Fibroblast of skin of scalp (primary cell): ENCODE measurements at places on chromosomes 11 and 22.
A peak's percentile ranks its signal among the peaks of the same experiment; 100 is the strongest.

- DNase-seq, result peak; percentile 67
These were observed 4.0 kb downstream of the LRP4 start for GRCh38 chr11:46914363-46914762.

DNA sequence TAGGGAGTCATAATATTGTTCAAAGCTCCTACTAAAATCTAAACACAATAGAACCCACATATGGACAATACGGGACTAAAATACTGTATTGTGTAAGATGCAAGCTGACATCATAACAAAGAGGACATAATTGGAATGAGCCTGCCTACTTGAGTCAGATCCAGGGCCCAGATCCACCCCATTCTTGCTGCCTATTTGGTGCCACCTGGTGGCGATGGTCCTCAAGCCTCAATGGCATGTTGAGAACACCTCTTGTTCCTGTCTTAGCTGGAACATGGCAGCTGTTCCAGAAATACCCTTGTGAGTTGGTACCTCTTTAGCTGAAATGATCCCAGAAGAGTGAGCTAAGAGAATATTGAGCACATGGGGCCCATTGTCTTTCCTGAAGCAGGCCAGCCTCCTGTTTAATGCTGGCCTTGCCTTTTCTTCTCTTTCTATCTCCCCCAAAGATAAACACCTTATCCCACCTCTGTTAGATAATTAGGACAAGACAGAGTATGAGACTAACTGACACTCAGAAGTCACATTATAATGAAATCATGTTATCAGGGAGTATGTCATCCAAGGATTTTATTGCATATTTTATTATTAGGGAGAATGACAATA lies 680.9 kb upstream of the ANO5 start:
- peak; percentile 27 for DNase-seq

GRCh38 chr11:110290591-110291334 lies 5.7 kb downstream of the RDX start:
- no peak for DNase-seq

- DNase-seq, result peak; percentile 84
These were observed 209.2 kb upstream of the SORL1-AS1 start for GRCh38 chr11:121661880-121662486.

DNA sequence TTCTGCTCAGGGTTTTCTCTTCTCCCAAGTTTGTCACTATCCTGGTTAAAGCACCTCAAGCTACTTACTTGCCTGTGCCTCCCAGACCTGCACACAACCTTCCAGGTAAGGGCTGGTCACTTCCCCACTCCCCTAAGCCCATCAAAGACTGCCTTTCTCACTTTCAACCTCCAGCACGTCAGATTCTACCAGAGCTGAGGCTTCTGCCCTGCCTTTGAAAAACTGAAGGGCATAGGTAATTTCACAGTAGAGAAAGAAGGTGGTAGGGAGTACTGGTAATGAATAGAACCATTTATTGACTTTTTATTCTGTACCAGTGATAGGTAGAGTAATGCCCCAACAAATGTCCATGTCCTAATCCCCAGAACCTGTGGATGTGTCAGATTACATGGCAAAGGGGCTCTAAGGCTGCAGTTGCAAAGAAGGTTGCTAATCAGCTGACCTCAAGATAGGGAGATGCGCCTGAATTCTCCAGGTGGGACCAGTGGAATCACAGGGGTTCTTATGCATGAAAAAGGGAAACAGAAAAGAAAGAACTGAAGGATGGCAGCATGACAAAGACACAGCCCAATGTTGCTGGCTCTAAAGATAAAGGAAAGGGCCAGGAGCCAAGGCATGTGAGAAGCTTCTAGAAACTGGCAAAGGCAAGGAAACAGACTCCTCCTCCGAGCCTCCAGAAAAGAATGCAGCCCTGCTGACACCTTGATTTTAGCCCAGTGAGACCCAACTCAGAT lies 89.0 kb downstream of the SLC1A2 start:
- DNase-seq, result no peak

- DNase-seq, result no peak
These were observed 6.0 kb downstream of the TBCEL start for GRCh38 chr11:121029813-121030445.
